ENCODE measurements at places on chromosomes 1 and 21.
A peak's percentile ranks its signal among the peaks of the same experiment; 100 is the strongest.

DNA sequence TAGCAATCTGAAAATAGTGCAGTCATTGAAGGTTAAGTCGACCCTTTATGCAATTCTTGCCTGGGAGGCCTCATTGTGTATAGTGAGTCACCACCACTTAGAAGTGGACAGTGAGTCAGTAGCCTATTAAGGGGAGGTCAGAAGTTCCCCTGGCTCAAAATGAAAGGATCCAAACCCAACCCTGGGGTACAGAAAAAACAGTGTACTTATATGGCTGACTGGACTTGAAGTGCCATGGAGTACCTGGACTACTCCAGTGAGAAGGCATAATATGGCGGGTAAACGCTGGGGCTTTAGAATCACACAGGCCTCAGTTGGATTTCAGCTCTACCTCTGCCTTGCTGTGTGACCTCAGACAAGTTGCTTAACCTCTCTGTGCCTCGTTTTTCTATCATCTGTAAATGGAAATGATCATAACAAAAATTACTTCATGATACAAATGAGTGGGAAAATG, 2.2 kb upstream of the BCL9 start:
- DNase-seq, result no peak

- no peak for DNase-seq
Measured at GRCh38 chr1:223474804-223475203, 81.6 kb downstream of the CCDC185 start.

- DNase-seq, result no peak
Measured at GRCh38 chr1:109635862-109636200, 16.2 kb downstream of the AMPD2 start.

- DNase-seq, result no peak
Measured at GRCh38 chr1:25500694-25501093, 42.7 kb upstream of the LDLRAP1 start.

GRCh38 chr1:193705554-193705981, 519.2 kb upstream of the B3GALT2 start:
- DNase-seq, result no peak

- peak; percentile 7 for DNase-seq
Measured at GRCh38 chr1:28915031-28915895, 894 bp downstream of the EPB41 start.

- no peak for DNase-seq
Measured at GRCh38 chr21:39444421-39445180, 977 bp downstream of the LCA5L start.

DNA sequence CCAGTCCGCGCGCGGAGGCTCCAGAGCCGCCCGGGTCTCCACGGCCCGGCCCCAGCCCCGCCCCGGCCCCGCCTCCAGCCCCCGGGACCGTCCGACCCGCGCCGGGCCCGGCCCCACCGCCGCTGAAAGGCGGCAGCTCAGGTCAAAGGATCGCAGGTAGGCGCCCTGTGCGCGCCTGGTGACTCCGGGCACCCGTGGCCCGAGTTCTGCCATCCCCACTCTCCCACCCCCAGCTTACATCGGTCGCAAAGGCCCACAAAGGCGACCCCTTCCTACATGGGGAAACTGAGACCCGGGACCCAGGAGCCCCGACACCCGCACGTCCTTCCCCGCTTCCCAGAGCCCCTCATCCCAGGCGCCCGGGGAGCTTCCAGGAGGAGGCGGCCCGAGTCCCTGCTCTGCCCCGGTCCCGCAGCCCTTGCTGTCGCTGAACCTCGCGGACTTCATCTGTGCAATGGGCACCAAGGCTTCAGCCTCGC, at the start of gene TMEM200B:
TSS of gene TMEM200B (minus strand) at position 17 of the 479 bp plus-strand sequence. CDS start 2,075 bp downstream, outside the sequence.
- DNase-seq, result no peak

DNA sequence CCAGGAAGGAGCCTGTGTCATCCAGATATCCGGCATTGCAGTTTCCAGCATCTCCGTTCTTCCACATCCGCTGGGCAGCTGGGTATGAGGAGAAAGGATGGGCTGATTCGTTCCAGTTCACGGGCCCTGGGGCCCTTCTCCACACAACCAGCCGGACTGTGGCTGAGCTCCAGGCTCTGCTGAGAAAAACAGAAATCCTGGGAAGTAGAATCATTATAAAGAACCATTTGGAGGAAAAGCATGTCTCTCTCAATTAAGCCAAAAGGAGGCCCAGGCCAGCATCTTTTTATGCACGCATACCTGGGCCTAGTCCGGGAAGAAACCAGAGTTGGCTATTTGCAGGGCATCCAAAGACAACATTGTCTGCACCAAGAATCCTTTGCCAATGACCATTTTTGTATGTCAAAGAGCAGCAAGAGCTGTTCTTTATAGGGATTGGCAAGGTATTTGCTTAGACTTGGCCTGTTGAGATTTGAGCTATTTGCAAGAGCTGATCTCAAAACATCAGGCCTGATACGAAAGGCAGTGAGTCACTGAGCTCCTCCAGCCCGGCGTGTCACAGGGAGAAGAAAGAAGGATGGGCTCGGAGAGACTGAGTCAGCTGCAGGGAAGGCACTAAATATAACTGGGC, 84.9 kb upstream of the ARHGEF16 start:
- no peak for DNase-seq

DNA sequence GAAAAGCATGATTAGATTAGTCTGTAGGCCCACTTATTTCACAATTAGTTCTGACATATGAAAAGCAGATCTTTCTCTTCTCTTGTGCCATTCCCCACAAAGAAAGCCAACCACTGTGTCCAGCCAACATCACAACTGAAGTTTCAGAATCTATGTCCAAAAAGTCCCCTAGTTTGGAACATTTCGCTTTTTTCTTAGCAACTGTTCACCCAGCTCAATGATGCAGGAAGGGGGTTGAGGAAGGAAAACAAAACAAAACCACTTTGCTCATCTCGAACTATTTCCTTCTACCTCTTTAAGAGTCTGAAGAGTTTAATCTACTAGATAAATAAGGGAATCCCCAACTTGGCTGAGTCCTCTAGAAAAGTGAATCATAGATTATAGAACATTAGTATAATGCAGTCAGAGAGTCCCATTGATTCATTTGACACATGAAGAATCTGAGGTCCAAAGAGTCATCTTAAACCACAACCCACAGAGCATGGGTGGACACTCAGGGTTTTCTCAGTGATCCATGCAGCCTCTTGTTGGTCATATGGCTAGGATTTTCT, 159.3 kb upstream of the SGIP1 start:
- DNase-seq, result no peak

DNA sequence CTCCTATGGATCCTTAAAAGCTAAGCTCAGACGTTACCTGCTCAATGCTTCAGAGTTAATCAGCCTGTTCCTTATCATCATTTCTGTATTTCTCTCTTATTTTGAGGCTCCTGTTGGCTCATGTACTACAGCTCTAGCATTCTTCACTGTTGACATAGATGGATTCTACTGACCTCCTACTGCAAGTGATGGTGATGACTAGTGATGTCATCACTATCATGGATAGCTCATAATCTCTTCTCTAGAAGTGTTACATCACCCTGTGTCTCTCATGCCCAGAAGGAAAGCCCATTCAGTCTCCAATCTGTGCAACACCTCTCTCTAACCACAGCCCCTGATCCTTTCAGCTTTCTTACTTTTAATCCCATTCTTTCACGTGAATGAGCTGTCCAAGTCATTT, 168.2 kb upstream of the DPT start:
- no peak for DNase-seq

DNA sequence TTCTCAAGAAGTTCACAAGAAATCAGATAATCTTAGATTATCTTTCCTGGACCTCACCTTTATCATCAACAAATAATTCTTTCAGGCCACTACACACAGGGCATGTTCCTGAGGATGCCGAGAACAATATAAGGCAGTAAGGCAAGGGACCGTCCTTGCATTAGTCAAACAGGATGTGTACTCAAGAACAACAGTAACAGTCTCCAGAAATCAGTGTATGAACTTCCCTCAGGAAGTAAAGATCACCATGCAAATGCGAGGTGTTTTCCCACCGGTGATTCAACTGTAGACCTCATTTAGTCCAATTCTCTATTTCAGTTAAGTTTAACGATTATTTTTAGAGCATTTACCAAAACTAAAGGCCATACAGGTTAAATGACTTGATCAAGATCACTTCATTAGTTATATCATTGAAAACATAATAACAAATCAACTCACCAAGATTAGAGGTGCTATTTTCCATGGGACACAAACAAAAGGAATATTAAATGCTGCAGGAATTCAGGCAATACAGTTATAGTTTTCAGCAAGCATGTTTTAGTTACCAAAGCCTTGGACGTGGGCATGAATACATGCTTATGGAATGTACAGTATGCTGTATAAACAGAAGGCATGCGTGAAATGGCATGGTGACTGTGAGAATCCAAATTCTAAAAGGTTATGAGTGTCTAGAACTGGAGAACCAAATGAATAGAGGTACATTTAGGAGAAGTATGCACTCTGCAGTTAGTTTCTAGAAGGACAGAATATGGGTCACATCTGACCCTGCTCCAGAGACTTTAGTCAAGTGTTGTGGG, 145.2 kb downstream of the TNR start:
- no peak for DNase-seq

GRCh38 chr1:195335541-195335940, 1272.7 kb downstream of the KCNT2 start:
- DNase-seq, result no peak

GRCh38 chr1:92538048-92538412, 51.3 kb upstream of the GFI1 start:
- DNase-seq, result no peak

DNA sequence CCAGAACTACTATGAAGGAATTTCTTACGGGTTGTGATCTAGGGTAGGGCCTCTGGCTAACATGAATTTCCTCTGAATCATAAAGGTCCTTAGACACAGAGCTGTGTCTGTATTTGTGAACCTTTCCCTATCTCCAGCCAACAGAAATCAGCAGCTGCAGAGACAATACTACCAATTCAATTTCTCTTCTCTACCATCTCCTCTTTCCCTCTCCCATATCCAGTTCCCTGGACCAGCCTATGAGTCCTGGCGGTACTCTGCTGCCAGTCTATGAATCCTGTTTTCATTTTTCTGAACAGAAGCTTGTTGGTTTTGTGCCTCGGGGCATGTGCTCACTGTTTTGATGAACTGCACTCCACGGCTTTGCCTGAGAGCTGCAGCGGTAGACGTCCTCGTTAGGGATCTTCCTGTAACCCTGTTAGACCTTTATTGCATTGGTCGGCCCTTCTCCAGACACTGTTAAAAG, 458.0 kb upstream of the VAMP3 start:
- DNase-seq, result no peak

DNA sequence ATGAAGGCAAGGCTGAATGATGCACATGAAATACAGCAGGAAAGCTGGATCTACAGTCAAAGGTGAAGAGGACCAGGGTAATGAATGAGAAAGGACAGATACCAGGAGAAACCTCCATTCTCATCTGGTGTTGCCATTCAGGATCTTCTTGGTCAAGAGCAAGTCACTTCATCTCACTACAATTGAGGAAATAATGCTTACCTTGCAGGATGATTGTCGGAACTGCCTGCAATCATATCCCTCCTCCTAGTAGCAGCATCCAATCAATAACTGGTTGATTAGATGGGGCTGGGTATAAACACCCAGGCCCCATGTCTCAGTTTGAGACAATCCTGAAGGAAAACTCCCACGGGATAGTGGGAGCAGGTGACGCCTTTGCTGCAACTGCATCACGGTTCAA, 194.8 kb upstream of the C8B start:
- DNase-seq, result no peak

GRCh38 chr1:183879966-183880365, 75.0 kb downstream of the RGL1 start:
- no peak for DNase-seq

DNA sequence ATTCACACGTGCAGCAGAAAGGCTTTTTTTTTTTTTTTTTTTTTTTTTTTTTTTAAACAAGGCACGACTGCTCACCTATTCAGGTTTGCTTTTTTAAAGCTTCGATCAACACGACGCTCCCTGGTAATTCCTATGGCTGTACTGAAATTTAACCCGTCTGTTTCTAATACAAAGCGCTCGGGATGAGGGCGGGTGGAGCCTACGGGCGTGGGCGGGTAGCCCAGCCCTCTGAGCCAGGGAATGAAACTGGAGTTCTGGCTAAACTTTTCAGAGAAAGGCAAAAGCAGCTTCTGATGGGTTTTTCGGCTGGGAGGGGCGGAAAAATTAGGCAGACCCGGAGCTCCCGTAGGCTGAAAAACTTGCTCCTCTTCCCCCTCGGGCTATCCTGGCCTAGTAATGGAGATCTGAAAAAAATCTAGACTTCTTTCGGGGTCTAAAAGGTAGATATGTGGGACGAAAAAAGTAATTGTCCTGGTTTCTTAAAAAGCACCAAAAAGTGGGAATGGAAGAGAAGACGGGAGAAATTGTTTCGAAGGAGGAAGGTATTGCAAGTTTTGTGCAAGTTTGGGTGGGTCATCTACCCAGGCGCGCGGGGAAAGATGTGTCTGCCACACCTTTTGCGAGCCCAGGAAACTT, 7.4 kb downstream of the NR5A2 start:
- no peak for DNase-seq

DNA sequence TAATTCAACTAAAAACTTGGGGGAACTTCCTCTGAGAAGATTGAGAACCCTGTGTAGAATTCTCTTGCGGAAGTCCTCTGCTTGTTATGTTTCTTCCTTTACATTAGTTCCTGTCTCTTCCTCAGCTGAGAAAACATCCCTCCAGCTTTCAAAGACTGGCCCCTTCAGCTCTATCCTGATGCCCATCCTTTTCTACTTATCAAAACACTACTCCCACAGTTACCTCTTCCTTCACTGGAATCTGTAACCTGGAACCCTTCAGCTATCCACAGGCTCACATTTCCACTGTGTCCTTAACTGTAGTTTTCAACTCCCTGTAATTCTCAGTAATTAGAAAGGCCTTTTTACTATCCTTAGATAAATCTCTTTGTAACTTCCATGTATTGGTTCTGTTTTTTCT, 6.0 kb upstream of the DEDD start:
- DNase-seq, result no peak
